ENCODE measurements at places on chromosomes 1 and 21. TPM values are rescaled to one million over a fixed set of nuclear protein-coding genes. Genes with fewer than 3 reads are reported as not detected.

Gene TRIM45
- total RNA-seq, result 1.5 TPM

Gene RAP1GAP
- 14.5 TPM for total RNA-seq

Gene PPFIA4
- total RNA-seq, result 0.40 TPM

Gene S100A7
- total RNA-seq, result not detected

Gene S100A16
- total RNA-seq, result 615 TPM

Gene HOOK1
- 0.22 TPM for total RNA-seq

Gene ZSWIM5
- total RNA-seq, result 0.56 TPM
